GM23248 (cell line): ENCODE measurements at places on chromosomes 6 and 20. TPM values are rescaled to one million over a fixed set of nuclear protein-coding genes. Genes with fewer than 3 reads are reported as not detected.

- no peaks in the 10 kb centered on the region for H3K4me1 ChIP-seq
- H3K36me3 ChIP-seq = no peaks in the 10 kb centered on the region; the same call in 1 of the 2 replicates
- no peak overlapping the region for H3K27ac ChIP-seq
- H3K4me3 ChIP-seq = no peak overlapping the region
- DNase-seq = no peak
Measured at GRCh38 chr6:152423216-152424103, 213.7 kb downstream of the SYNE1 start.

GRCh38 chr6:42451333-42452170 lies at the start of gene TRERF1:
Gene TRERF1 (minus strand): TSS chr6:42451926. CDS start chr6:42269590, 182,336 bp downstream.
- H3K4me3 ChIP-seq = peak within 1 kb of the TSS; percentile 89
- H3K4me1 ChIP-seq = peaks cover 16% of the 10 kb centered on the region
- peak; percentile 75 for DNase-seq
- H3K27me3 ChIP-seq = no peaks in the 10 kb centered on the region
- H3K27ac ChIP-seq = peak within 1 kb of the TSS; percentile 69
- no peaks in the 10 kb centered on the region for H3K36me3 ChIP-seq

DNA sequence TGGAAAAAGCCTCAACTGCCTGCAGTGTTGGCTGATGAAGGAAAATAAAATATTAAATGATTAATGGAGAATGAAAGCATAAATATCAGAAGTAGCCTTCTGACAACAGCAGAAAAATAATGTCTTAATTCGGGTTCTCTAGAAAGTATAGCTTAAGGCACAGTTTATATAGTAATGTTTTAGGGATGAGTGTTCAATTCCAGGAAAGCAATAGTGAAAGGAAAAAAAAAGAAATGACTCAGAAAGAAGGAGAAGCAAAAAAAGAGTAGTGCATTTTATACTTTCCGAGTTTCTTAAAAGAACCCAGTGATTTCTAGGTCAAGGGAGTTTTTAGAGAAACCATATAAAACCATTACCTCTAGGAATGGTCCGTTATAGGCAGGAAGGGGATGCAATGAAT lies 137.3 kb downstream of the HTR1B start:
- no peaks in the 10 kb centered on the region for H3K27me3 ChIP-seq
- H3K4me3 ChIP-seq = no peak overlapping the region
- no peak overlapping the region for H3K27ac ChIP-seq
- H3K36me3 ChIP-seq = no peaks in the 10 kb centered on the region

GRCh38 chr6:20033697-20034407 lies 178.4 kb downstream of the MBOAT1 start:
- no peaks in the 10 kb centered on the region for H3K27me3 ChIP-seq
- H3K4me3 ChIP-seq = no peak overlapping the region
- H3K4me1 ChIP-seq = no peaks in the 10 kb centered on the region
- H3K27ac ChIP-seq = no peak overlapping the region

GRCh38 chr20:32538526-32538939 lies 46.6 kb downstream of the NOL4L start:
- H3K4me1 ChIP-seq = no peaks in the 10 kb centered on the region
- DNase-seq = peak; percentile 51
- H3K27me3 ChIP-seq = no peaks in the 10 kb centered on the region

GRCh38 chr6:127022302-127022701 lies 96.2 kb upstream of the RSPO3 start:
- no peak overlapping the region for H3K4me3 ChIP-seq
- no peaks in the 10 kb centered on the region for H3K27me3 ChIP-seq
- H3K36me3 ChIP-seq = no peaks in the 10 kb centered on the region
- peak; percentile 23 for DNase-seq

DNA sequence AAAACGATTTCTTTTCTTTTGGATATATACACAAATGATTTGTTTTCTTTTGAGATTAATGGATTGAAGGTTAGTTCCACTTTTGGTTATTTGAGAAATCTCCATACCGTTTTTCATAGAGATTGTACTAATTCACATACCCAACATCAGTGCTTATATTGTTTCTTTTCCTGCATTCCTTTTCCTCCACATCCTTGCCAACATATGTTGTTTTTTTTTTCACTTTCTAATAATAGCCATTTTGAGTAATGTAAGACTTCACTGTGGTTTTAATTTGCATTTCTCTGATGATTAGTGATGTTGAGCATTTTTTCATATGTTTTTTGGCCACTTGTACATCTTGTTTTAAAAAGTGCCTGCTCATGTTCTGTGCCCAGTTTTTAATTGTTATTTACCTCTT lies 846.4 kb upstream of the EYS start:
- DNase-seq = no peak
- H3K4me1 ChIP-seq = no peaks in the 10 kb centered on the region
- no peaks in the 10 kb centered on the region for H3K27me3 ChIP-seq
- no peaks in the 10 kb centered on the region for H3K36me3 ChIP-seq
- no peak overlapping the region for H3K27ac ChIP-seq

GRCh38 chr20:54091120-54091480 lies 20.7 kb upstream of the BCAS1 start:
- H3K4me3 ChIP-seq = no peak overlapping the region
- no peaks in the 10 kb centered on the region for H3K36me3 ChIP-seq
- peaks cover 27% of the 10 kb centered on the region for H3K4me1 ChIP-seq
- no peaks in the 10 kb centered on the region for H3K27me3 ChIP-seq

DNA sequence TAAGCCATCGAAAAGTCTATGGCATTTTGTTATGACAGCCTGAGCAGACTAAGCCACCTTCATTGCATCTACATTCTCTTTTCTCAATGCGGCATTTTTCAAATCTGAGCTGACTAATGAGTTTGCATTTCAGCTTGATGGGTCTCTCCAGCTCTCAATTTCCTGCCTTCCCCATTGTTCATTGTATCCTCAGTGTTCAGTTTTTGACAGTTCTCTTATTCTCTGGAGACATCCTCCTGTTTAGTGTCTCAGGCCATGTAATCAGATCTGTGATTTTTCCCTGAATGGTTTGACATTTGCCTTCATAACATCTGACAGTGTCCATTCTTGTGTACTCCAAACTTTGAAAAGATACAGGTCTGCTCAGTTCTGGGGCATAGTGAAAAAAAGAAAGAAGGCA lies 27.9 kb upstream of the MCM3 start:
- H3K27ac ChIP-seq = no peak overlapping the region
- no peaks in the 10 kb centered on the region for H3K27me3 ChIP-seq
- no peak overlapping the region for H3K4me3 ChIP-seq
- no peaks in the 10 kb centered on the region for H3K36me3 ChIP-seq
- H3K4me1 ChIP-seq = peaks cover 5% of the 10 kb centered on the region

DNA sequence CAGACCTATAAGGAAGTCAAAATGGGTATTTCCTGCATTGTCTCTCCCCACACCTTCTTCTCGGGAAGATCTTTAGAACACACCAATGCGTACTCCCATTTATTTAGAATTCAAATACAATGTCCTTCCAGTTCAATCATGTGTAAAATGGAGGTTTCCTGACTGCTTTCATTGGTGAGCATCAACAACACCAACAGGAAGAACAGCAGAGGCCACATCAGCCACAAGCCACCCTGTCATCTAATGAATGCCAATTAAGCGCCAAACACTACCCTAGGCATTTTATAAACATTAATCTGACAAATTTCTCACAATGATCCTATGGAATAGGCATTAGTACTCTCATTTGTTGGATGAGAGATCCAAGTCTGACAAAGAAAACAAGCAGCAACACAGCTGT lies 68.4 kb upstream of the SMLR1 start:
- no peak for DNase-seq
- peaks cover 2% of the 10 kb centered on the region; the same call in 1 of the 2 replicates for H3K4me1 ChIP-seq
- no peaks in the 10 kb centered on the region for H3K36me3 ChIP-seq
- H3K4me3 ChIP-seq = no peak overlapping the region

- no peak overlapping the region for H3K4me3 ChIP-seq
- H3K4me1 ChIP-seq = no peaks in the 10 kb centered on the region
- no peak for DNase-seq
- no peaks in the 10 kb centered on the region for H3K36me3 ChIP-seq
- no peak overlapping the region for H3K27ac ChIP-seq
Measured at GRCh38 chr6:39057251-39058155, 8.9 kb downstream of the GLP1R start.

GRCh38 chr20:16007164-16007563 lies 566.1 kb downstream of the KIF16B start:
- H3K36me3 ChIP-seq = no peaks in the 10 kb centered on the region
- no peak overlapping the region for H3K4me3 ChIP-seq
- no peaks in the 10 kb centered on the region for H3K4me1 ChIP-seq
- H3K27ac ChIP-seq = no peak overlapping the region
- no peaks in the 10 kb centered on the region for H3K27me3 ChIP-seq

GRCh38 chr6:333379-334002 lies 41.2 kb downstream of the DUSP22 start:
- no peak overlapping the region for H3K27ac ChIP-seq
- H3K4me3 ChIP-seq = no peak overlapping the region
- no peaks in the 10 kb centered on the region for H3K27me3 ChIP-seq

- no peak for DNase-seq
- no peaks in the 10 kb centered on the region for H3K27me3 ChIP-seq
- H3K4me1 ChIP-seq = no peaks in the 10 kb centered on the region
- no peak overlapping the region for H3K27ac ChIP-seq
- H3K36me3 ChIP-seq = no peaks in the 10 kb centered on the region
Measured at GRCh38 chr6:93120154-93120742, 299.1 kb downstream of the EPHA7 start.

GRCh38 chr6:121695329-121695728 lies 259.9 kb downstream of the GJA1 start:
- peaks cover 26% of the 10 kb centered on the region for H3K4me1 ChIP-seq
- H3K4me3 ChIP-seq = no peak overlapping the region
- no peak overlapping the region for H3K27ac ChIP-seq
- H3K27me3 ChIP-seq = no peaks in the 10 kb centered on the region

RIPPLY2 gene
- polyA plus RNA-seq = not detected in 2 replicates

PNLDC1 gene
- polyA plus RNA-seq = not detected in 2 replicates

SLC35B2 gene
- polyA plus RNA-seq = 101 and 103 TPM in 2 replicates

LYRM4 gene
- polyA plus RNA-seq = 27.1 and 30.3 TPM in 2 replicates

DDO gene
- polyA plus RNA-seq = not detected in 2 replicates

LAMA2 gene
- 7.2 and 8.3 TPM in 2 replicates for polyA plus RNA-seq

DNMT3B gene
- polyA plus RNA-seq = 0.81 and 0.85 TPM in 2 replicates

PRDM13 gene
- not detected in 2 replicates for polyA plus RNA-seq

HLA-DOB gene
- polyA plus RNA-seq = not detected in 2 replicates
